Cortex of kidney (tissue), 1 donor: ENCODE measurements at places on chromosomes 2 and 18.

DNA sequence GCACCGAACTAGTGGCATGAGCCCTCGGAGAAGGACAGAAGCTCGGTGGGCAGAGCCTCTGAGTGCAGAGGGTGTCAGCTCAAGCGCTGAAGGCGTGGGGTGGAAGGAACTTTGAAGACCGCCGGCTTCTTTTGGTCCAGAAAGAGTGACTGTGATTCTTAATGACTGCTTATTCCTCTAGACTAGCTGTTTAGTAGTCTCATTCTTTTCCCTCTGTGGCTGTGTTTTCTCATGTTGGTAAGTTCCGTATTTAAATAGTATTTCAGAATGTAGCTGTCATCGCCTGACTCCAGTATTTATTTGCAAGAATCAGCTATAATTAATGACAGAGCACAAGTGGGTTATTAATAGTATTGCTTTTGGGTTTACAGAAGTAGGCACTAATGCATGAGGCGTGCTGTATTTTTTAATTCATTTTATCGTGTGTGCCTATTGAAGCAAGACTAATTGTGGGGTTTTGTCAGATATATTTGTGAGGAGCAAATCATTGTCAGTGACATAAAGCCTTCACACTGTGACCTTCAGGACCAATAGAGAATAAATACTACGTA, 80.8 kb upstream of the NFATC1 start:
- no peak for DNase-seq

- DNase-seq, result no peak
Observed at GRCh38 chr2:233519787-233520611, 46.6 kb downstream of the USP40 start.

DNA sequence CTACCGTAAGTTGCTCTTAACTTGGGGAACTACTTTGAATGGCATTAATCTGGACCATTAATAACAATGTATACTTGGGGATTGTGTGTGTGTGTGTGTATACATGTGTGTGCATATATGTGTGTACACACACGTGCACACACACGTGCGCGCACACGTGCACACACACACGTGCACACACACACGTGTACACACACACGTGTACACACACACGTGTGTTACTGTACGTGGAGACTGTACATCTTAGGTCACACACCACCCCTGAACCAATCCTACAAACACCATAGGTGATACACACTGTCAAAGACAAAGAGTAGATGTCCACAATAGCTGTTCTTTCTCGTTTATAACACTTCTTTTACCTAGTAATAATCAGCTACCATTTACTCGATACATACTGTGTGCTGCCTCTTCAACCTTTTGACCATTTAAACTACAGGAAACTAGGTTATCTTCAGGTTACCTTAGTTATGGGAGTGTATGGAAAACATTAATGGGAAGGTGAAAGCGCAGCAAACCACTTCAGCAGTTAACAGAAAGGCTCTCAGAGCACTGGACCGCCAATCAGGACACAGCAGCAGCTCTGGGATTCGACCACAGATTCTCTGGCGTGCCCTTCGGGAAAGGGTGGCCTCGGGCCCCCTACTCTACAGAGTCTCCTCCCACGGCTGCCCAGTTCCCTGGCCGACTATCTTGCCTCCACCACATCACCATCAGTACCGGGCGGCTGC, 894 bp upstream of the GCC2 start:
- DNase-seq, result no peak

- DNase-seq, result no peak
Observed at GRCh38 chr2:38155-38554, 8.2 kb downstream of the FAM110C start.

GRCh38 chr2:228828397-228828796, 442.7 kb downstream of the PID1 start:
- no peak for DNase-seq

GRCh38 chr18:8515142-8515865, 93.9 kb upstream of the RAB12 start:
- DNase-seq, result no peak

GRCh38 chr2:85449214-85449588, 30.7 kb downstream of the SH2D6 start:
- DNase-seq, result no peak

DNA sequence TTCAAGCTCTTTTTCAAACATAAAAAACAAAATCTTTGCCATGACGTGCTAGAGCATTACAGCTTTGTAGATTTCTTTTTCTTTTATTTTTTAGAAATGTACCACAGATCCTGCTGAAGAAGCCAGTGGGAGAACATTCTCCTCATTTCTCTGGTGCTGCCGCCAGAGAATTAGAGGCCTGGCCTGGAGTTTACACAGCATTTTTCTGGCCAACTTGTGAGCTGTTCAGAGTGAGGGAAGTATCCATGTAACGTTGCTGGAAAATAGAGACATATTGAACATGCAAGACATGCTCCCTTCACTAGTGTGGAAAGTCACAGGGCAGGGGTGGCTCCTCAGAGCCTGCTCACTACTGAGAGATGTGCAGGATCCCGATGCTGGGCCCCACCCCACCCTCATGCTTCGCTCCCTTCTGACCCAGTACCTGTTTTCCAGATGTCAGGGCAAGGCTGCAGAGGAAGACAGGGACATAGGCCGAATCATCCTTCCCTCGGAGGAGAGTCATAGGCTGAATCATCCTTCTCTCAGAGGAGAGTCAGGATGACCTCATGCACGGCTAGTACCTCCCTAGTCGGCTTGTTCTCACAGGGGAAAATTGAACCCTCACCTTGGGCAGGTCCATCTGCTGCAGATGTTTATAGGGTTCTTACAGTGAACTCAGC, 298.5 kb downstream of the INSIG2 start:
- no peak for DNase-seq

- DNase-seq, result no peak
Observed at GRCh38 chr18:48862678-48863270, 88.0 kb downstream of the SMAD7 start.
